ENCODE measurements at places on chromosomes 5 and 9.

DNA sequence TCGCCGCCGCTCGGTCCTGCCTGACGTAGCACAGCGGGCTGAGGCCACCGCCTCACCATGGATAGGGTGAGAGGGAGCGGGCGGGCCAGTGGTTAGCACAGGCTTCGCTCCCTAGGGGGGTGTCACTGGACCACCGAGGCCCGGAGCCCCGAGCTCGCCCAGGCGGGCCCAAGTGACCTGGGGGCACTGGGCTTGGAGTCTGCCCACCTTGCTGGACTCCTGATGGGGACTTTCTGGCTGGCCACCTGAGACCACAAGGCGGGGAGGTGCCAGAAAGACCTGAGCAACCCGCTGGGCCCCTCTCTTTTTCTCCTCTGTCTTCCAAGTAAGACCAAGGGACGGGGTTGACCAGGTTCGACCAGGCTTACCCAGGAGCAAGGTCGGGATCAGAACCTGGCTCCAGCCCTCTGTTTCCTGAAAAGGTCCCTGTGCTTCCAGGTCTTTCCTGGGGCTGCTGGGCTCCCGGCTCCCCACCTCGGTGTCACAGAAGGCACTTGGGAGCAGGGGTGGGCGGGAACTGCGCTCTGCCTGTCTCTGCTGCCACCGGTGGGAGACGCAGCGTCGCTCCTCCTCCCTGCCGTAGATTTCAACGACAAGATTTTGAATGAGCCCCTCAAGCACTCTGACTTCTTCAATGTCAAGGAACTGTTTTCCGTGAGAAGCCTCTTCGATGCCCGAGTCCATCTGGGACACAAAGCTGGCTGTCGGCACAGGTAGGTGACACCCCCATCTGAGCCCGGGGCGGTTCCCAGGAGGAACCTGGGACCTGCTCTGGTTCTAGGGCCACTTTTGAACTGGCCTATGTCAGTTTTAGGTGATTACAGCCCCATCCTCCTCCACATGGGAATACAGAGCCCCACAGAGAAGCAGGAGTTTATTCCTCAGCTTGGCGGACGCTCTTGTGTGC, 1.0 kb downstream of the MRPS2 start:
- peak; percentile 36 for DNase-seq

DNA sequence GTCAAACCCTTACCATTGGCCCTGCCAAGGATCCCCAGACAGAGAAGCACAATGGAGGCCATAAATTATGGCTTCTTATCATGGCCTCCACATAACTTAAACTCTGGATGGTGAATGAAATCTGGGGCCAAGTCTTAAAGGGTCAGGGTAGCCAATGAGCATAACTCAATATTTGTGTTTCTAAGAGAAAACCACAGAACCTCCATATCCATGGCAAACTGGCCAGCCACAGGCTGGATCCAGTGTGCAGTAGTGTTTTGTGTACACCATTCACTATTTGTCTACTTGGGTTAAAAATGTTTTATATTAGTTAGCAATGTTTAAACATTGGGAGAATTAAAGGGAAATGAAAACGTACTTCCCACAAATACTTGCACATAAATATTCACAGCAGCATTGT, 60.8 kb downstream of the CDO1 start:
- no peak for DNase-seq

DNA sequence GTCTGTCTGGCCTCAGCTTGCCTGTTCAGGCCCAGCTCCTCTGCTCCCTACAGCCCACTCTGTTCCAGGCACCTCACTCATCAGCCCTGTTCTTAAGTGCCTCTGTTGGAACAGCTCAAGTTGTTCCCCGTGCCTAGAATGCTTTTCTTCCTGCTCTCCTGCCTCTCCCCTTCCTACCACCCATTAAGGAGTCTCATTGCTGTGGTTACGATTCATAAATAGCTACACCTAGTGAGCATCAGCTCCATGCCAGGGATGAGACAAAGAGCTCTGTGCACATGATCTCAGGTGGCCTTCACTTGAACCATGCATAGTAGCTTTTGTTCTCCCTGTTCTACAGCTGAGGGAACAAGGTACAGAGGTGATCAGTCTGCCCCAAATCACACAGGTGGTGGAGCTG, 54.3 kb downstream of the PSD2 start:
- DNase-seq: peak; percentile 59

DNA sequence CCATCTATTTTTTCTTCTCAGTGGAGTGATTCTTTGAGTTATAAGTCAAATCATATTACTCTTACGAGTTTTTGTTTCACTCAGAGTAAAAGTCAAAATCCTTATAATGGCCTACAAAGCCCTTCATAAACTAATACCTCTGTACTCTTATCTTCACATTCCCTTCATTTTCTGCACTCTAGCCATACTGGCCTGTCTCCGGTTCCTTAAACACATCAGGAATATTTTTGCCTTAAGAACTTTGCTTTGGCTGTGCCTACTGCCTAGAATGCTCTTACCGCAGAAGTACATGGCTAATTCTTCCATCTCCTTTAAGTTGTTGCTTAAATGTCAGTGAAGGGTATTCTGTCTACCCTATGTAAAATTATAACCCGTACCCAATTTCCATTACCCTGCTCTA, 132.9 kb upstream of the GRHPR start:
- no peak for DNase-seq

DNA sequence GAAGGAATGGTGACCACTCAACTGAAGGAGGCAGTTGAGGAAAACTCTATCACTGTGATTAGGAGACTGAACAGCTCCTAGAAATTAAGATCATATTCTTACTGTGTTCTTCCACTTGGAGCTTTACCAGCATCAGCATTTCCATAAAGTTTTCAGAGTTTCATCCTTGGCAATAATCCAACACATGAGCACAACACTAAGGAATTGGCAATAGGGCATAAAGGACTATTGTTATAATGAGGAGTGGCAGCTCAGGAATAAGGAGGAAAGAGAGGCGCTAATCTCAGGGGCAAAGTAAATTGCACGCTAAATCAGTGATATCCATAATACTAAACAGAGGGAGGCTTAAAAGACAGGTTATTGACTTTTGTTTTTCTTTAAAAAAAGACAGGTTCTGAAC, 338.9 kb downstream of the EFNA5 start:
- DNase-seq: no peak

DNA sequence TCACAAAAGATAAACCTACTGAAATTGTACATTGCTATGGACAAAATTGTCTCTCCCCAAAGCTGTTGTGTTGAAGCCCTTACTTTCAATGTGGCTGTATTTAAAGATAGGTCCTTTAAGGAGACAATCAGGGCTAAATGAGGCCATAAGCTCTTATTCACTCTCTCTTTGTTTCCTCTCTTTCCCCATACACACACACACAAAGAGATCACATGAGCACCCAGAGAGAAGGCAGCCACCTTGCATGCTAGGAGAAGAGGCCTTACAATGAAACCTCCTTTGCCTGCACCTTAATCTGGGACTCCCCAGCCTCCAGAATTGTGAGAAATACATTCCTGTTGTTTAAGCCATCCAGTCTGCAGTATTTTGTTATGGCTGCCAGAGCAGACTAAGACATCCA, 1295.6 kb upstream of the CDH6 start:
- DNase-seq: peak; percentile 13

DNA sequence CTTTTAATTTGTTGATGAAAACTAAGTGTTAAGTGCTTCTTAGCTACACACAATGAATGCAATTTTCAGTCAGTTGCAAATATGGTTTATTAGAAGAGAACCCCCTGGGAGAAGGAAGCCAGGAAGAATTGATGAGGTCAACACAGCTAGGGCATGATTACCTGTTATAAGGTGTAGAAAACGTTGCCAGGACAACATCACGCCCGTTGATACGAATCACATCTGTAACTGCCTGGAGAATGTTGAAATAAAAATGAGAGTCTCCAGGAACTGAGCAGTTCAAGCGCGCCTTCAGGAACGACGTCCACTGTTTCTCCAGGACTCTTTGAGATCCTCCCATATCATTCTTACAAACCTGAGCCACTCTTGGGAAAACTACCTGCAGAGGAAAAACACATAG, 88.0 kb downstream of the SEMA6A start:
- DNase-seq: no peak

DNA sequence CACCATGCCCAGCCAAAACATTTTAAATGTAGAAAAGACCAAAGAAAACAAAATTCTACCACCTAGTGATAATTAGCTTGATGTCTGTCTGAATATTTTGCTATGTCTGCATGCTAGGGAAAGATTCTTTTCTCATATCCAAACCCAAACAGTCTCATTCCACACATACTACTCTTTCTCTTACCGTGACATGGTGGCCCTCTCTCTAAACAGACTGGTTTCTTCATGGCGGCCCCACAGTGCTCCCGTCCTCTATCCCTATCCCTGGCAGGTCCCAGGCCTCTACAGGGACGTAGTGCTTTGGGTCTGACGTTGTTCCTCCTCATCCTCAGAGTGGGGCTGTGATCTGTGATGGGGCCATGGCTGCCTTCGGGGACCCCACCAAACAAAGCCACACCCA, 8.1 kb downstream of the CORO2A start:
- no peak for DNase-seq

- no peak for DNase-seq
Measured at GRCh38 chr9:75000835-75001234, 27.3 kb downstream of the CARNMT1 start.

- no peak for DNase-seq
Measured at GRCh38 chr5:991472-992267, 16.9 kb upstream of the NKD2 start.

DNA sequence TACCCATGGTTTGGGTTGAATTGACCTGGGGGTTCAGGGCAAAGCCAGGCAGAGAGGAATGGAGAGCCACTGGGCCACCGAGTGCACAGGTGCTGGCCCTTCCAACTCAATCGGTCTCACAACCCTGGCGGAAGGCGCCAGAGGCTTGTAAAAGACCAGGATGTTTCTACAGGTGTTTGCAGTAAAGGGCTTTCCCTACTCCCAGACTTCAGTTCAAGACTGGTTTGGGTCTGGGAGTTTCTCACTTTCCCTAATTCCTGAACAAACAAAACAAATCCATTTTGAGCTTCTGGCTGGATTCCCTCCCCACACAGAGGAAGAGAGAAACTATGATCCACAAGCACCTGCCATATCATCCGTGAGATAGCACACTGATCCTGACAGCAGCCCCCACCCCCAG, 125.2 kb upstream of the KLF4 start:
- peak; percentile 42 for DNase-seq

DNA sequence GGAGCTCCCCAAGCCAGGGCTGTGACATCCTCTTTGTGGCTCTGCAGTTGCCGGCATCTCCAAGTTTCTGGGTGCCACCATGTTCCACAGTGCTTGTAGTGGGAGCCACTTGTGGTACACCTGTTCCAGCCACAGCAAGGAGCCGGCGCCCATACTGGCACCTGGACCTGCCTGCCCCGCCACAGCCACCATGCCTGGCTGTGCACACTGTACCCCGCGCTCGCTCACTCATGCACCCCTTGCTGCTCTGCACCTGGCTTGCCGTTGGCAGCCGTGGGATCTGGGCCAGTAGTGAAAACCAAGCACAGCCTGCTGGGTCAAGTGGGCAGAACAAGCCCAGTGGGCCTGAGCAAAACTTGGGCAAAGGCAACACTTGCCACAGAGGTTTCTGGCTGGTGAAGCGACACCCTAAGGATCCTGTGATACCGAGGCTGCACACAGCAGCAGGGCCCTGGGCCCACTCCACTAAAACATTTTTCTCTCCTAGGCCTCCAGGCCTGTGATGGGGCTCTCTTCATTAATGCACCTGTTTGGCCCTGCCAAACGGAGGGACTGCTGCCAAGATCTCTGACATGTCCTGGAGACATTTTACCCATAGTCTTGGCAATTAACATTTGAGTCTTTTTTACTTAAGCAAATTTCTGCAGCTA, 2.8 kb downstream of the TRIM36 start:
- no peak for DNase-seq

DNA sequence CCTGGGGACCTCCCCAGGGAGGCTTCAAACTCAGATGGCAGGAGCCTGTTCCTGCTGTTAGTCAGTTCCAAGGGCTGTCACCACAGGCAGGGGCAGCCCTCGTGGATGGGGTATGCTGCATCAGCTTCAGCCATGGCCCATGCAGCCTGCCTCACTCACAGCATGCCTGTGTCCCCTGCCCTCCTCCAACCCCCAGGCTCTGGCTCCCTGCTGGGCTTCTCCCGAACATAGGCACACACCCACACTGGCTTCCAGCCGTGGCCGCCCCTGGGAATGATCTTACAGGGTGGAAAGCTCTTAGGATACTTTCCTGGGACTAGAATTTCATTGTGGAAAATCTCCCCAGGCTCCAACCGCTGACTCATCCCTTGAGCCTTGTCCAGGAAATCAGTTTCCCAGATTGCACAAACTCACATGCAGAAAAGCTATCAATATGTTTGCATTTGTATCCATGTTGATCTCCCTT, 163.8 kb downstream of the SEC61B start:
- no peak for DNase-seq

GRCh38 chr5:60959156-60959555, 14.2 kb downstream of the NDUFAF2 start:
- peak; percentile 48 for DNase-seq

GRCh38 chr5:28523888-28524635, 1485.7 kb upstream of the CDH9 start:
- no peak for DNase-seq

GRCh38 chr9:115400796-115401195, 282.8 kb upstream of the TNC start:
- no peak for DNase-seq

GRCh38 chr5:179786861-179787260, 6.9 kb upstream of the LTC4S start:
- peak; percentile 22 for DNase-seq

GRCh38 chr9:7055171-7055903, 297.6 kb downstream of the KDM4C start:
- DNase-seq: no peak

DNA sequence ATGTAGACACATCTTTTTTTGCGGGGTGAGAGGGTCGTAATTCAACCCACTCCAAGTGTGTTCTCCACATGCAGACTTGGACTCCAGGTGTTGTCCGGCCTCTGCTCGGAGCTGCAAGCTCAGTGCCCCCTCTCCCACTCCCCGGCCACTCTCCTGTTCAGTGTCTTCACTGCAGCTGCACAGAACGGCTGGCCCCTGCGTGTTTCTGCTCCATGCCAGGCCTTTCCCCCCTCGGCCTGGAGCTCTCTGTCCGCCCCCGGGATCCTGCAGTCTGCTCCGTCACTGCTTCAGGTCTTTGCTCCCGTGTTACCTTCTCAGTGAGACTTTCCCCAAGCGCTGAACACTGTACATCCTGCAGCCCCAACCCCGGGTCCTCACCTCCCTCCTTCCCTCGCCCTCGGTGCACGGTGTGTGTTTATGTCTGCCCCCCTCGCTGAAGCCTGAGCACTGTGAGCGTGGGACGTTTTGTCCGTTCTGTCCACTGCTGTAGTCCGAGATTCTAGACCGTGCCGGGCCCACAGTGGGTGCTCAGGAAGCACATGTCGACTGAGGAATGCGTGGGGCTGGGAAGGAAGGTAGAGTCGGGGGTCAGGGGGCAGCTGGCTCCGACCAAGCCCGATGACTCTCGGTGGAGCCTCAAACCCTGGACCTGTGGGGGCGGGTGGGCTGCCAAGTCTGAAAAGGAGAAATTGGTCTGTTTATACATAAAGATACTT, 26.4 kb upstream of the GFPT2 start:
- DNase-seq: no peak

DNA sequence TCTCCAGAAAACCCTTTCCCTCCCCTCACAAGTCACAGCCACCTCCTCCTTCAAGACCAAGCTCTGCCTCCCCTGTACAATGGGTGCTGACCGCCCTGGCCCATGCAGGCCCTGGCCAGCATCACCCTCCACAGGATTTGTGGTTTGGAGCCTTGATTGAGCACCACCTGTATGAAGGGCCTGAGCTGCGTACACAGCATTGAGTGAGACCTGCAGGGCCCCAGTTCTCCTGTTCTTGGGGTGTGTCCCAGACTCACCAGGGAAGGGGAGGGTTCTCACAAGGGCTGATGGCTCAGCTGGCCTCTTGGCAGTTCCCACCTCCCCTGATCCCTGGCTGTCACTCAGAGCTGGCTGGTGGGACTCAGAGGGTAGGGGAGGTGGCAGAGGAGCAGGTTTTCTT, 63.7 kb upstream of the IER5L start:
- DNase-seq: no peak

Measured in DMS53 (cell line).